Fibroblast of the aortic adventitia (primary cell): ENCODE measurements at places on chromosomes 12 and 14. TPM values are rescaled to one million over a fixed set of nuclear protein-coding genes. Genes with fewer than 3 reads are reported as not detected.

DNA sequence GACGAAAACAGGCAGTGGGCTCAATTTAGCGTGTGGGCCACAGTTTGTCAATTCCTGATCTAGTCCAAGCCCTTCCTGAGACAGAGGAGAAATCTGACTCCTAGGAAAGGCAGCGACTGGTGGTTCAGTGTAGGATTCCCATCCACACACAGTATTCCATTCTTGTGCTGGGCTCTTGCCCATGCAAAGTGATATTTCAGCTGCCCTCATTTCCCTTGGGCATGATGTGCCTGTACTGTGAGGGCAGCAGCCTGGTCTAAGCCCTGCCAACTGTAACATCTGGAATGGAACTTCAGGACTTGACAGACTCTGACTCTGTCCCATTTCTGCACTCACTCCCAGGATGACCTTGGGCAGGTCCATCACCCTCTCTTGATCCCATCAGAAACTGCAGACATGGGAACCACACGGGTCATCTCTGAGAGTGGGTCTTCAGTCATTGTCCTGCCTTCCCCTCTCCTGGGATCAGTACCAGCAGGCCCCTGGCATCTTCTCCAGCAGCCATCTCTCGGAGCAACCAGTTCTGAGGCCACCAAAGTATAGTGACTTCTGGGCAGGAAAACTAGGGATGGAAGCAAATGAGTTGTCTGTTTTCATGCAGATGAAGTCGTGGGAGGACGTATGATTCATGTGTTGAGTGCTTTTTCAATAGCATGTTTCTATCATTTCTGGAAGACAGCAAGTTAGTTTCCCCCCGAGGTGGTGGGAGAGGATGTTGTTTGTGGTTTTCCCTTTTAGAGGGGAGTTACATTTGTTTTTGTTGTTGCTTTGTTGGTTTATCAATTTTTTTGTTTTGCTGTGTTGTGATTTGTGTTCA lies 54.2 kb upstream of the BCL2L14 start:
- no peak for DNase-seq

- no peak for DNase-seq
Measured at GRCh38 chr14:62018606-62019005, 256.4 kb downstream of the SNAPC1 start.

GRCh38 chr12:103879048-103879692 lies 38.1 kb upstream of the NT5DC3 start:
- no peak for DNase-seq

DNA sequence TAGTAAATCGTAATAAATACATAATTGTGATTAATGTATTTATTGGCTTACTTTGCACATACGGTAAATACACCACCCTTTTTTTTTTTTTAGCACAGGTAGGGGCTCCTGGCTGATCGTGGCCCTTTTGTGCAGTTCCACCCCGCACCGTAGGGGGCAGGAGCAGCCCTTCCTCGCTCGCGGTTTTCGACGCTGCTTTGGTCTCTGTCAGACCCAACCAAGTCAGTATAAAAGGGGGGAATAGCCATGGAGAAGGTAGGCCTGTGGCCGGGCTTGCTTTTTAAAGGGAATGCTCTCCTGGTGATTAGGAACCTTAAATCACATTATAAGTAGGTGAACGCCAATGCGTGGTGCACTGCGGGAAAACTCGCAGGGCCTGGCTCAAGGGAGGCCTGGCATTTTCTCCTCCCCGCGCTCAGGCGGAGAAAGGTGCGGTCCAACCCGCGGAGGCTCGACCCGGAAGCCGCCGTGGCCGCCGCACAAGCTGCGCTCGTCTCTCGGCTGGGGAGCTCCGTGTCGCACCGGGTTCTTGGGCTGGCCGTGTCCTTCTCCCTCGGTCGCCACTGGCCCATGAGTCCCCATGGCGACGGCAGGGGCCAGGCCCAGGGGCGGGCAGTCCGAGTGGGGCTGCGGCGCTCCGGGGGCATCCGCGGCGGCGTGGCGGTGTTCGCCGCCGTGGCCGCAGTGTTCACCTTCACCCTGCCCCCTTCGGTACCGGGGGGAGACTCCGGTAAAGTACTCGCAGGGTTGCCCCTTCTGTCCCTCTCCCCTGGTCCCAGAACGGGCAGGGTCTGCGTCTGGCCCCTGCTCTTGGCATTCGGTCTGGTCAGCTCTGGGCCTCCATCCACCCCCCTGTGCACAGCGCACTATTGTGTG lies at the start of gene TMEM260:
TMEM260 (plus strand) TSS at position 454 of the 876 bp plus-strand sequence; CDS start at position 571, 117 bp downstream.
- DNase-seq: peak; percentile 90

The SLC4A8 gene
- total RNA-seq: 4.7 and 8.4 TPM in 2 replicates
